ENCODE measurements at places on chromosomes 11 and 22. TPM values are rescaled to one million over a fixed set of nuclear protein-coding genes. Genes with fewer than 3 reads are reported as not detected.
A peak's percentile ranks its signal among the peaks of the same experiment; 100 is the strongest.

DNA sequence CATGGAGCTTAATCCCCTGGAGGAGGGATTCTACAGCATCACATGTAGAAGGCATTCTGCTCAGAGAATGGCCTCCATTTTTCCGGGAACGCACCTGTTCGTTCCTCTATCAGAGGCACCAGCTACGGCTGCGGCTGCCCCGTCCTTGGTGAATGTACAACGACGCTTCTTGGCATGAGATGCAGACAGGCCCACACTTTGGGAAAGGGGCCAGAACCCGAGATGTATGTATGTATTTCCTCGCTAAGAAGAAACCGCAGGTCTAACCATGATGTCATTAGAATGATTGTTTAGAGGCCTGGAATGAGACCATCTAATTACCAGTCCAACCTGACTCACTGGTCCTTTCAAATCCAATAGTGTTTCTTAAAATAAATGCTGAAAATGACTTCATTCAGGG, 1293.4 kb downstream of the TBC1D22A start:
- H3K4me3 ChIP-seq = no peak overlapping the region
- no peaks in the 10 kb centered on the region for H3K4me1 ChIP-seq
- H3K36me3 ChIP-seq = no peaks in the 10 kb centered on the region
- H3K27me3 ChIP-seq = peaks cover 15% of the 10 kb centered on the region

TUBA8 gene
- 0.94 TPM for total RNA-seq

DNA sequence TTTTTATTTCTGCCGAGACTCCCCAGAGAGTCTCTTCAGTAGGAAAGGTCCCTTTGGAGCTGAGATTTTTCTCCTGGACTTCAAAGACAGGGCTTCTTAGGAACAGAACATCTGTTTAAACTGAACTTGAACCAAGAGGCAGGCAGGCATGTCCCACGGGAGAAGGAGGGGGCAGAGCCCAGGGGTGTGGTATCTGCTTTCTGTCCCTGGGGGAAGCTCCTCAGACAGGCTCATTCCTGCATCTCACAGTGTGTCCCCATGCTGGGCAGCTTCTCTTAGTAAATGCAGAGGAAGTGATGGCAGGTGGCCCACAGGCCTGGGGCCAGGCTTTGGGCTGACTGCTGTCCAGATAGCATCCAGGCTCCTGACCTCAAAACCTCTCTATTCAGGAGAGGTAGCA, 47.3 kb downstream of the TSPAN18 start:
- H3K27ac ChIP-seq = no peak overlapping the region
- H3K36me3 ChIP-seq = peaks cover 3% of the 10 kb centered on the region
- H3K4me1 ChIP-seq = peaks cover 20% of the 10 kb centered on the region
- no peak for DNase-seq
- H3K27me3 ChIP-seq = no peaks in the 10 kb centered on the region

KCNJ4 gene
- not detected for total RNA-seq

CLMP gene
- 0.17 TPM for total RNA-seq

- no peak overlapping the region for H3K27ac ChIP-seq
- H3K36me3 ChIP-seq = no peaks in the 10 kb centered on the region
- H3K4me3 ChIP-seq = no peak overlapping the region
- H3K27me3 ChIP-seq = no peaks in the 10 kb centered on the region
Measured at GRCh38 chr11:132639403-132639802, 892.9 kb downstream of the OPCML start.

- peaks cover 49% of the 10 kb centered on the region for H3K4me1 ChIP-seq
- peak; percentile 90 for DNase-seq
- peak overlapping the region; percentile 96 for H3K4me3 ChIP-seq
- peak overlapping the region; percentile 92 for H3K27ac ChIP-seq
- H3K36me3 ChIP-seq = peaks cover 18% of the 10 kb centered on the region
- no peaks in the 10 kb centered on the region for H3K27me3 ChIP-seq
Measured at GRCh38 chr22:49962012-49962750, 1.6 kb downstream of the PIM3 start.

- DNase-seq = peak; percentile 45
- no peaks in the 10 kb centered on the region for H3K27me3 ChIP-seq
- peaks cover 39% of the 10 kb centered on the region for H3K4me1 ChIP-seq
- H3K4me3 ChIP-seq = peak overlapping the region; percentile 93
- H3K36me3 ChIP-seq = peaks cover 4% of the 10 kb centered on the region
Measured at GRCh38 chr11:65719871-65720210, 757 bp downstream of the RNASEH2C start.

All from activated T-cell treated with anti-CD3 and anti-CD28 coated beads, Interleukin-2, amount 50 U/mL, for 72 hours (primary cell).